ENCODE measurements at places on chromosomes 4 and X.

DNA sequence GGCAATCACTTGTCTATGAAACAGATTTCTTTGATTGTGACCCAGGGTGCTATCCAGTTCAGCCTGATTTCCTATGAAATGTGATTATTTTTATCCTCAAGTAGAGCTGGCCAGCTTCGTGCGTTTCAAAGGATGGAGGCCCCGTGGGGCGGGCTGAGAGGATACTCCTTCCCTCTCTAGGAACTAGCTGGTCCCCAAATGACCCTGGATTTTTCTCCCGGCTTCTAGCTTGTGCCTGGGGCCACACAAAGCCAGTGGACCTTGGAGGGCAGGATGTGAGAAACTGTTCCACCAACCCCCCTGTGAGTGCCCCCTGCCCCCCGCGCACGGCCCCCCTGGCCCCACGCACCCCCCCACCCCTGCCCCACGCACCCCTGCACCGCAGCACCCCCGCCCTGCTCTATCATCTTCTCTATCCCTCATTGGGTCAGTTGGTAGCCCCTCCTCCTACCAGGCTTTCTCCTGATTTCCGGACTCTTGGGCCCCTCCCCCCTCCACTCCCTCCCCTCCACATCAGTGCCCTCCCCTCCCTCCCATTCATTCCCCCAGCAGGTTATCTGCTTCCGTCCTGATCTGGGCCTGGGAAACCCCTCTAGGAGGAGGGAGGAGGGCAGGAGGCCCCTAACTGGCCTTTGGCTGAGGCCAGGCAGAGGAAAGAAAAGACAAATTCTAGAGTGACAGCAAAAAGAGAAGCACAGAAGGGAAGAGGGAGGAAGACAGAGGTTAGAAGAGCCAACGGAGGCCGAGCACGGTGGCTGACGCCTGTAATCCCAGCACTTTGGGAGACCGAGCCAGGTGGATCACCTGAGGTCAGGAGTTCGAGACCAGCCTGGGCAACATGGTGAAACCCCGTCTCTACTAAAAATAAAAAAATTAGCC, 3.3 kb downstream of the XPNPEP2 start:
- DNase-seq: no peak

- no peak for DNase-seq
Measured at GRCh38 chrX:96436105-96436504, 248.5 kb upstream of the DIAPH2 start.

DNA sequence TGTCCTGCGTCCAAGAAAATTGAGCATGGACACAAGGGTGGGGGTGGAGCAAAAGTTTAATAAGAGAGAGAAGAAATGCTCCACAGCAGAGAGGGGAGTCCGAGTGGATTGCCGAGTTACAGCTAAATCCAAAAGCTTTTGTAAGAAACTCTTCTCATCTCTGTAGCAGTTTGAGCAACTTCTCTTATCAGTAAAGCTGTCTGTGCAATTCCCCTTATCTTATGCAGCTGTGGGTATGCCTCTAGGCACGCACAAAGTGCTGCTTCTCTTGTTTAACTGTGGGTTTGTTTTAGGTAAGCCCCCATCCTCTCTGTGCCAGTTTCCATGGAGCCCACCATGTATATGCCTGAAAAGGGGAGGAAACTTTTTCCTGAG, 44.8 kb downstream of the HMGB2 start:
- DNase-seq: no peak

GRCh38 chr4:146212781-146213180, 1.6 kb upstream of the REELD1 start:
- no peak for DNase-seq

DNA sequence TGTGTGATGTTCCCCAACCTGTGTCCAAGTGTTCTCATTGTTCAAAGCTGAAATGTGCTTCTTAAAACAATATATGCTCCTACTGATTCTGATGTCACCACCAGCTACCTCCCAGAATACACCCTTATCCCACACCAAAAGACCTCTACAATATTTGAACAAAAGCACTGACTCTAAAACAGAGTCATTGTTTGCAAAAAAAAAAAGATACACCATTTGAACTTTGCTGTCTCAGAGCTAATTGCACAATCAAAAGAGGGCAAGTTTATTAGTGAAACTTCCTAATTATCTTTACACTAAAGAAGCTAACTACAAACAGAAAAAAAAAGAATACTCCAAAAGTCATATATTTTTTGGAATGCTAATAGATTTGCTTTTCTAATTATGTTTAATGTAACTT, 34.1 kb upstream of the INTU start:
- DNase-seq: no peak

DNA sequence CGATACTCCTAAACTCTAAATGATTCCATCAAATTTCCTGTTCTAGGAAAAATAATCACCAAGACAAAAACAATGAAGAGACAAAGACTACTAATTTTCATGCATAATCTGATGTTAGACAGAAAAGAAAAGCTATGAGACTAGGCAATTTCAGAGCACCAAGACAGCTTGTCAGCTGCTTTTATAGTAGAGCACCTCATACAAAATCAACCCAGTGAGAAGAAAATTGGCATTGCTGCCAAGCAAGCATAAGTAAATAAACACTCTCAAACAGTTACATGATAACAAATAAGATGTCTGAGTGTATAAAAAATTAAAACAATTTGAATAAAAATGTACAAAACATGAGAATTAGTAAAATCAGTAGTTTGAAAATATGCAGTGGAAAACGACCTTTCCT, 1544.6 kb downstream of the C4orf33 start:
- no peak for DNase-seq

DNA sequence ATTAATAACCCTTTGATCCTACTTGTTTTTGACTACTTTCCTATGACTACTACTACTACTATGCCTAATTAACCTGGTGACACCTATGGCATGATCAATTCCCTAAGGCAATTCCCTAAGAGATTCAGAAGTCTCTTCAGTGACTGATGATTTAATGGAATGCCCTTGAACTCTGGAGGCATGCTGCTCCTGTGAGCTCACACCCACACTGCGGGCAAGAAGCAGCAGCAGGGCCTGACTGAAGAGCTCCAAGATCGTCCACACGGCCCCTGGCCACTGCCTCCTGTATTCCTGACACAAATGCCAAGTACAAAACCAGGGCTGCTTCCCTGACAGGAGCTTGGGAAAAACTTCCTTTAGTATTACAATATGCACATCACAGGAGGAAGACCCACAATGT, 74.2 kb upstream of the STS start:
- DNase-seq: no peak

- DNase-seq: no peak
Measured at GRCh38 chr4:155974476-155974749, 20.7 kb upstream of the CTSO start.

DNA sequence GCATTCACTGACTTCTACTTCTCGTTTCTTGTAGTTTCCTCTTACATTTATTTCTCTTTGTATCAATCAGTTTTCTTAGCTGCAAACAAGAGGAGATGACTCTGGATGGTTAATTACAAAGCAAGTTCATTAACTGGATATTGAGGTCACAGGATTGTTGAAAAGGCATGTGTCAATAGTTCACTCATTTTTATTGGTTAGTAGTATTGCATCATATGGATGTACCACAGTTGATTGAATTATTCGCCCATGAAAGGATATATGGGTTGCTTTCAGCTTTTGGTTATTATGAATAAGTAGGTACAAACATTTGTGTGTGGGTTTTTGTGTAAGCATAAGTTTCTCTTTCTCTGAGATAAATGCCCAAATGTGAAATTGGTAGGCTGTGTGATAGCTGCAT, 21.8 kb upstream of the ARHGEF6 start:
- no peak for DNase-seq

- DNase-seq: no peak
Measured at GRCh38 chr4:112377594-112378242, 80.5 kb downstream of the ALPK1 start.

DNA sequence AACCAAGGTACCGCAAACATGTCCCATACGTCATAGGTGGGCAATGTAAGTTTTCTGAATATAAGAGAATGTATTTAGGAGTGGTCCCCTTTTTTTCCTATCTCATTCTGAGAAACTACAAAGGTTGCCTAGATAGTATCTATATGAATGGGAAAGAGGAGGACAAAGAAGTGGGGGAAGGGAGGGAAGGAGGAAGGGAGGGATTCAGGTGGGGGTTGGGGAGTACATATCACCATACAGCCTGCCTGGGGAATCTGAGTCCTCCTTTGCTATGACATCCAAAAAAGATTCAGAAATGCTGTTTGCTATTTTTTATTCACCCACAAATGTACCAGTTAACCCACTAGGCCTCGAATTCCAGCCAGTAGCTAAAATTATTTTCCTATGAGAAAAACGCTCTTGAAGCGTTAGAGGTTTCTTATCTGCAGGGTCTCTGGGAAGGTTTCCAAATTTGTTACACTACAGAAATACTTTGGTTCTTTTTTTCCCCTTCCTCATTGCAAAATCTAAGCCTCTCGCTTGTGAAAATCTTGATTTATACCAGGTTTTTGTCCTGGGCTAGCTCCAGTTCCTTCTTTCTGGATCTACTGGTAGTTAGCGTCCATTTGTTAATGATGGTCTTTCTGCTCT, 212.9 kb downstream of the NSUN7 start:
- no peak for DNase-seq

GRCh38 chrX:54045563-54046228, 1.4 kb upstream of the PHF8 start:
- no peak for DNase-seq

GRCh38 chrX:75229774-75230173, 44.1 kb upstream of the UPRT start:
- DNase-seq: no peak

- DNase-seq: no peak
Measured at GRCh38 chr4:184316821-184317220, 99.1 kb upstream of the ENPP6 start.

- DNase-seq: no peak
Measured at GRCh38 chr4:151114986-151115385, 15.6 kb downstream of the RPS3A start.

GRCh38 chrX:118129681-118130080, 13.1 kb upstream of the KLHL13 start:
- DNase-seq: no peak

DNA sequence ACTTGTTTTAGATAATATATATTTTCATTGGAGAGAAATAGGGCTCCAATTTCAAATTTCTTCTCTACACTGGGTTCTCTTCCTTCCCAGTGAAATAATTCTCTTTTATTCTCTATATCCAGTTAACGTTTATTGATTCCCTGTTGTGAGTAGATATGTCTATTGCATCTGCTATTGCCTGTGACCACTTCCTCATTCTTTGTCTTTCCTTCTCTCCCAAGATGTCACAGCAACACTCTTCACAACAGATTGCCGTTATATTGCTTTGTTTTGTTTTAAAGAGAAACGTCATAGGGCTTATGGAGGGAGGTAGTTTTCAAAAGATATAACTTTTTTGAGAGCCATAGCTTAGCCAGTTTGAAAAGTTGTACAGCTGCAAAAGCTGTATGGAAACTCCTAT, 343.8 kb downstream of the ARHGAP24 start:
- no peak for DNase-seq

DNA sequence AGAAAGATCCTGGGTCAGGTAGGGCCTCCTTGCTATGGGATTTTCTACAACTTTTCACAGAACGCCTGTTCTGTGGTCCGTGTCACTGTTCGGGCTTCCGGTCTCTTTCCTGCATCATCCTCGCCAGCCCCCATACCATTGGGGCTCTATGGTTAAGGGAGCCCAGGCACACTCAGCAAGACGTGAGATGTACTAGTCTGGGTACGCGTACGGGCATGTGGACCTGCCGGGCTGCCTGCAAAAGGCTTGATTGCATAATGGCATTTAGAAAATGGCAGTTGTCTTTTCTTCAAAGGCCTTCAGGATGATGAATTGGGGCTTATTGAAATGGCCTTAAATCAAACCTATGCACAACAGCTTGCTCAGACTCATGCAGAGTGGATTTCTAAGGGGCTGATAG, 86.7 kb downstream of the CNGA2 start:
- DNase-seq: no peak

DNA sequence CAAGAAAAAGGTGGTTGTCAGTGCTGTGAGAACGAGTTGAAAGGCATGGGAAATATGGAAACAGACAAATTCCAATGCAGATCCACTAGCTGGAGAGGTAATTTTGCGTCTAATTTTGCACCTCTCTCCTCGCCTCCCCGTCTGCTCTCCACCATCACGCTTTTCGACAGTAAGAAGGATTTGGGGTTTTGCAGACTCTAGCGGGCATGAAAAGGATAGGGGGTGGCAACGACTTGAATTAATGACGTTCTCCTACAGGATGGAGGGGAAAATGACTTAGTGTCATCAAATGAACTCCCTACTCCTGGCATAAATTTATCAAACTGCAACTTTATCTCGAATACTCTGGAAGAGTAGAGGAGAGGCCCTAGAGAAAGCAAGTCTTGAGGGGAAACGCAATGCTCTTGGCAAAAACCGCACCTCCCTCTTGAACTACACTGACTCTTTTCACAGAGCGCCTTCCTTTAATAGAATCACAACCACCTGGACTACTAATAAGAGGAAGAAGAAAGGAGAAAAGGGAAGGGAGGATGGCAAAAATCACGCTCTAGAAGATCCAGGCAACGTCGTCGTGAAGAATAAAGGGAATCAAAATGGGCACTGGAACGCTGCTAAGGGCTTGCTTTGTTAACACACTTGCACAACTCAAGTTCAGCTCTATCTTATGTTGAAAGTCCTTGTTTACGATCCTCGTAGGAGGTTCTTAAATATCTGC, 871 bp upstream of the SLITRK2 start:
- DNase-seq: no peak

DNA sequence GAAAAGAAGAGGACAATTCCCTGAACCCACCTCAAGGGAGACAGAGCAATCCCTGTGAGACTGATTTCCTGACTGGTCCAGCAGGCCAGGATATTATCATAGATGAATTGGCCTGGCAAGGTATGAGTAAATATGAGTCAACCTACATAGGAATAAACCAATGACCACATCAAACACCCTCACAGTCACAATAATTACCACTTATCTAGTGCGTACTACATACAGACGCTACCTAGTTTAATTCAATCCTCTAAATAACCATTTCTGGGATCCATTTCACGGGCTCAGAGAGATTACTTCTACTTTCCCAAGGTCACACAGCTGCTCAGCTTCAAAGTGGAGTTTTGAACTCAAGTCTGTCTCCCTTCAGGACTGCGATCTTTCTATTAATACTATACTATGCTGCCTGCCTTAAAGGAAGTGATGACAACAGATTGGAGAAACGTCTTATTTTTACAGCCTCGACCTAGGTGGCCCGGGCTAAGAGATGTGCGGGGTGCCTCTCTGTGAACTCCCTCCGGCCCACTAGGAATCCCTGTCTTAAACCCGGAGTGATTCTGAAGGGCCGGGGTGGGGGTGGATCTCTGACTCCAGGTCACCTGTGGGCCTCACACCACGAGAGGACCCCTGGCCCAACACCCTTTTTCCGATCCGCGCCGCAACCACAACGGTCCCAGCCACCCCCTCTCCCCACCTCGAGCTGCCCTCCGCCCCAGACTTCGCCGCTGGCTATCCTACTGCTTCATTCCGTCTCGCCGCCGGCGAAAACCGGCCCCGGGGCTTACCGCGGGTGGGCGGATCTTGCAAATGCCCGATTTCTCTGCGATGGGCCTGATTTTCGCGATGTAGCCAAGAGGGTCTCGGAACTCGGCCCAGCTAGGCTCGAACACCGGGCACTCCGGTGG, 800 bp downstream of the KDM5C start:
- DNase-seq: no peak

- no peak for DNase-seq
Measured at GRCh38 chr4:33160126-33160525, 2440.0 kb downstream of the PCDH7 start.

- no peak for DNase-seq
Measured at GRCh38 chrX:85114171-85114570, 110.5 kb downstream of the APOOL start.

All from activated CD4-positive, alpha-beta T cell treated with anti-CD3 and anti-CD28 coated beads for 1 hour (primary cell).